Left ventricle myocardium superior (tissue), 1 donor: ENCODE measurements at places on chromosomes 1 and 21.

- no peak for DNase-seq
These were observed 13.2 kb upstream of the MYOG start for GRCh38 chr1:203098914-203099520.

GRCh38 chr1:164017239-164017638 is 541.7 kb upstream of the PBX1 start:
- DNase-seq = no peak

DNA sequence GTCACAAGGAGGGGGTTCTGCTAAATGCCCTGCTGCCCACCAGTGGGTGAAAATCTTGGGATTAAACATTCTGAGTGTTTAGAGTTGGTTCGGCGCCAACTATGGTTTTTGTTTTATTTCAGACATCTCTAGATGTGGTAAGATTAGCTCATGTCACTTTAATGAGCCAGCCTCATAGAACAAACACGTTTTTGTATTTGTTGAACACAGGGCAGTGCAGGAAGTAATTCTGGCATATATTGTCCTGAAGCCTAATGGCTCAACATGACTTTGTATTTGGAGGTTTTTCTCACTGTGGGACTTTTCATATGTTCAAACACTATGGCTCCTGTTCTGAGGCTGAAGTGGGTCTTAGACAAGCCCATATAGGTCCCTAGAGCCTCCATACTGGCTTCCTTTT is 107.8 kb downstream of the NGF start:
- no peak for DNase-seq

- no peak for DNase-seq
These were observed 33.6 kb downstream of the LRRN2 start for GRCh38 chr1:204651843-204652421.
